ENCODE measurements at places on chromosomes 1 and 21.

DNA sequence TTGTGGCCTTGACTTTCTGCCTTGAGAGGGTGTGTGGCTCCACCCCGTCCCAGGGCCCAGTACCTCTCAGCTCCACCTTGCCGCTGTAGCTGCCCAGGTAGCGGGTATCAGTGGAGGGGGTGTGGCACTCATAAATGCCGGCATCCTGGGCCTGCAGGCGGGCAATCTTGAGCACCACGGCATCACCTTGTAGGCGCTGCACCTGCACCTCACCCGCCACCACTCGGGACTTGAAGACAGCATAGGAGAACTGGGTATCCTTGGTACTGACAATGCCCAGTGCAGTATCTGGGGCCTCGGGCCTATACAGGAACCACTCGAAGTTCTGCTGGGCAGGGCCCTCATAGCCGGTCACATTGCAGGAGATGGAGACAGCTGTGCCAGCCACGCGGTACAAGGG lies 3.6 kb downstream of the IGSF8 start:
- no peak for DNase-seq

GRCh38 chr21:41011951-41012366 lies 156.0 kb upstream of the BACE2 start:
- no peak for DNase-seq

DNA sequence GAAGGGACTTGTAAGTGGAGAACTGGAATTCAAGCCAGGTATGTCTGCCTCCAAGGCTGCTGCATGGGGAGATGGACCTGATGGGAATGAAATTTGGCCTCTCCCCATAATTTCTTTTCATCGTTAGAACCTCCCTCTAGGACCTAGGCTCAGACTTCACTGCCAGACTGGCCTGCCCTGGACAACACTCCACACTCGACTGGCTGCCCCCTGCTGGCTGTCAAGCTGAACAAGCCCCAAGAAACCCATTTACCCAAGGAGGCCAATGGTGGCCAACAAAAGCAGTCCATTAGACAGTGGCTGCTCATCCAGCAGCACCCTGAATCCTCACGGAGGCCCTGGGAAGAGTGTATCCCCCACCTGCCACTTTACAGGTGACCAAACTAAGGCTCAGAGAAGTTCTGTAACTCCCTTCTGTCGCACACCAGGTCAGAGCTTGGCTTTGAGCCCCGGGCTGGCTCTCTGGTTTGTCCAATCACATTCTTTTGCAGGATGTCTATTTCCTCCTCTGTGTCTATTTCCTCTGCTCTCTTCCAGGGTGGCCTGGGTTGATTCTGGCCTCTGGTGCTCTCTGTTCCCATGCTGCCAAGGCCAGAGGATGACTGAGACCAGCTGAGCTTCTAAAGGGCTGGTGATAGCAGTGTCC lies 3.8 kb downstream of the RNF186 start:
- DNase-seq, result peak; percentile 21

DNA sequence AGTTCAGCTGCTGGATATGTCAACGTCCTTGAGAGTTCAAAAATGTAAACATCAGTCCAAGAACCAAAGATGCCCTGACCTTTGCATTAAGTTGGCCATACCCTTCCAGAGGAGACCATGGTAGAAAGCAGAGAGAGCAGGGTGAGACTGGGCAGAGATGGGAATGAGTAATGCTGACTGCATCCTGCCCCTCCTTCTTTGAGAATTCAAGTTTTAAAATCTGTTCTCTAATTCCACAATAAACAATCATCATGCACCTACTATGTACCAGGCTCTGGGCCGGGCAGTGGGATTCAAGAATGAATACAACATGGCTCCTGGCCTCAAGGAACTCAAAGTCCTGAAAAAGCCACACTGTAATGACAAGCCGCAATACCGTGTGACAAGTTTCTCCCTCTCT lies 3.9 kb upstream of the HAO2 start:
- no peak for DNase-seq

- no peak for DNase-seq
Measured at GRCh38 chr1:94345148-94345721, 73.0 kb upstream of the ABCD3 start.

DNA sequence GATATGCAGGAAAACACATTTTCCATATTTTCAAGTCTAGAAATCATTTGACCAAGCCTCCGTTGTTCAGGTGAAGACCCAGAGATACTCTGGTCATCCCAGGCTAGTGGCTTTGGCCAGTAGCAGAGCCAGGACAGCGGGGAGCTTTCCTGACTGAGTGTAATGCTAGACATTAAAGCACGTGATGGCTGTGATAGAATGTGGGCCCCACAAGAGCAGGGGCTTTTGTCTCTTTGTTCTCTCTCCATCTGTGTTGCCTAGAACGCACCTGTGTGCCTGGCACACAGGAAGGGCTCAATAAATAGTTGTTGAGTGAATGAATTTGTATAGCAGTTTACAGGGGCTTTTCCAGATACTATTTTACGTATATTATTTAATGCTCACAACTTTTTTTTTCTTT lies 9.0 kb upstream of the CORT start:
- DNase-seq, result no peak

DNA sequence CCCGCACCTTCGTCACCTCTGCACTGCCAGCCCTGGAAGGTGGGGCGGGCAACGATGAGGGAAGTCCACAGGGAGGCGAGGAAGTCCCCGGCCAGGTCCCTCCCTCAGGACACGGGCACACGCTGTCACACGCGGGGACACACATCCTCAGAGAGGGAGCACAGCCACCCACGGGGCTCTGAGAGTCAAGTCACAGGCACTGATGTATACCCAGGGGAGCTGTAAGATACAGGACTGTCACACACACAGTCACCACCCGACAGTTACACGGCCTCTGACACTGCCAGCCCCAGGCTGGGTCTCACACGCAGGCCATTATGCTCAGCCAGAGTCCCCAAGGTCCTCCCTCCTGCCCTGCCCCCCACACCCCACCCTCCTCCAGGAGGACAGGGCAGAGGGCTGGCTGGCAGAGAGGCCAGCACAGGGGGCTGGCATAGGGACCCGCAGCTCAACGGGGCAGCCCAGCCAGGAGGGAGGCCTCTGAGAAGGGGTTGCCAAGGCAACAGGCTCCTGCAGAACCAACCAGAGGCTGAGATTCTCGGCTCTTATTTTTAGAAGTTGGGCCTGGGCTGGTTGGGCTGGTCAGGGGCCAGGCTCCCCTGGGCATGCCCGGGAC lies 17.7 kb upstream of the ADGRB2 start:
- DNase-seq, result no peak

DNA sequence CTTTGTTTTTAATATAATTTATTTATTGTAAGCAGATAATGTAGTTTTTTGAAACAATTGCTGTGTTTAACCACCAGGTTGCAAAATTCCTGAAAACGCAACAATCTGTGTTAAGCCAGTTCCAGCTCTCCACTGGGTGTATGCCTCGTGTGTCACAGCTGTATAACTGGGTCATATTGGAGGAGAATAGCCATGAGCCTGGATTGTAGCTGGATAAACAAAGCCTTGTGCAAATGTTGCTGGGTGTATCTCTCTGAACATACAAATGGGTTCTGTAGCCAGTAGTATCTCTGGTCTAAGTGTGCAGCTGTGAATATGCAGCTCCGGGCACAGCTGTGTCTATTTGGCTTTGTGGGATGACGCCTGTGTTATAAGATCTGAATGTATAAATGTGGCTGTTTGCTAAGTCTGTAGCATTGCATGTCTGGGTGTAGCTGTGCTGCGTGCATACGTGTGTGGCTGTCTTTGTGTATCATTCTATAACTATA lies 2.8 kb downstream of the TCEA3 start:
- no peak for DNase-seq

- DNase-seq, result peak; percentile 9
Measured at GRCh38 chr1:221837896-221838295, 96.0 kb upstream of the DUSP10 start.

DNA sequence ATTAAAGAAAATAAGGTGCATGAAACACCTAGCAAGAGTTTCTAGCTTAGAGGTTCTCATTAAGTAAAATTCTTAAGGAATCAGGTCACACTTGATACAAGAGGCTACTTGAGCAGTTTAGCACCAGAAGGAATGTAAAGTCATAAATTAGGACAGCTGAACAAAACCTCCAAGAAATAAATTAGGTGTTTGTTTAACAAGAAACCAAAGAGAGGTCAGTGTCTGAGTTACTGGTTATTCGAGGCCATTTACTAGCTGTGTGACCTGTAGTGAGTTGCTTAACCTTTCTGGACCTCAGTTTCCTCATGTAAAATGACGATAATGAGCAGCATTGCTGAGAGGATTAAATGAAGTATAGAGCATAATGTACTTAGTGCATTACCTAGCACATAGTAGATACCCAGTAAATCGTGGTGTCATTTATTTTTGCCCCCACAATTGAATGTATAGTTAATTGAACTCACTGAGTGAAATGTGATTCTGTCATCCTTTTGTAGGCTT lies 908 bp upstream of the ELK4 start:
- peak; percentile 2 for DNase-seq

- no peak for DNase-seq
Measured at GRCh38 chr1:161285521-161285920, 24.2 kb downstream of the MPZ start.

DNA sequence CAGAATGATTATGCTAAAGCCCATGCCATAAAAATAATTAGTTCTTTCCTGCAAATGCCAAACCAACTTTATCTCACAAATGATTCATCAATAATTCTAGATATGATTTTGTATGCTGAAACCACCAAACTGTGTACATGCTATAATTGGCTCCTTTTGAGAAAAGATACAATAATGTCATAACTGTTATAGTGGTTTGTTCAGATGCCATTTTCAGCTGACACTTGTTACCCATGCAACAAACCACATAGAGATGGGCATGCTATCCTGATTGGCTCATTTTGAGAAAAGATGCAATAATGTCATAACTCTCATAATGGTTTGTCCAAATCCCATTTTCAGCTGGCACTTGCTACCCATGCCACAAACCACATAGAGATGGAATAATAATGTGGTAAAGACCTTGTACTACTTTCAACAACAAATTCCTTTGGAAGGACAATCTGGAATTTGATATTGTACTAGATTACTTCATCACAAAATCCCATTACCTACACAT lies 283.8 kb downstream of the TPR start:
- DNase-seq, result no peak

GRCh38 chr1:12617901-12618660 lies at the start of gene DHRS3:
DHRS3 (minus strand) TSS chr1:12618210; CDS start chr1:12617348, 862 bp downstream.
- DNase-seq, result peak; percentile 68

DNA sequence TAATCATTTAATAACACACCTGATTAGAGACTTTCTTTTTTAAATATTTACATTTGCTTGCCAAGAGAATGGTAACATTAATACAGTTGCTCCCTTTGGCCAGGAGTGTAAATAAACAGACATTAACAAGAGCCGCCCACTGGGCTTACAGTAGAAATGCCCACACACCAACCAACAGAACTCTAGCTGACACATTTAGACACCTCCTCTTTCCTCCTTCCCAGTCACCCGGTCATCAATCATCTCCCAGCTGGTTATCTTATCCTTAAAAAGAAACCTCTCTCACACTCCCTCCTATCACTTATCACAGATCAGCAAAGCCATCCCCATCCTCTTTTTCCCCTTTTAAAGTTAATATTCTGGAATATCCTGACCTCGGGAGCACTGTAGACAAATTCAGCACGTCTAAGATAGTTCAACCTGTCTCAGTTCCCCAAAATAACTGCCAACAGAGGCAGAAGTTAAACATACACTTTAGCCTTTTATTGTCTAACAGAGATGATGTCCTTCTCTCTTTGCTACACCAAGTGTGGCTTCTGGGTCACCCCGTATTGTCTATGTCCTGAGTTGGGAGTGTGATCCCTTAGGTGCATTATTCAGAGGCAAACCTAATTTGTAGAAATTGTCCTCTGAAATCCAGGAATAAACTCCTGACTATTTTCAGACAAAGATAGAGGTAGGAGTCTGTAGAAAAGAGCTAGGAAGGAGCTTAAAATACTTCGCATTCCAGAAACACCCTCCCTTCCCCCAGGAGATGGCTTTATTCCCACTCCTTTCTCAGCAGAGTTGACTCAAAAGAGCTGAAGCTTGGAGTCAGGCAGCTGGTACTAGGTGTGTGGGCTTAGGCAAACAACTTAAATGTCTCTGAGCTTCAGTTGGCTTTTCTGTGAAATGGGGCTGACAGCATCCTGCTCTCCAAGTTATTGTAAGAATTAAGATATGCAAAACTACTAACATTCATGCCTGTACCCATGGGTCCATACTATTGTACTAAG lies 8.8 kb downstream of the MYCL start:
- DNase-seq, result no peak

DNA sequence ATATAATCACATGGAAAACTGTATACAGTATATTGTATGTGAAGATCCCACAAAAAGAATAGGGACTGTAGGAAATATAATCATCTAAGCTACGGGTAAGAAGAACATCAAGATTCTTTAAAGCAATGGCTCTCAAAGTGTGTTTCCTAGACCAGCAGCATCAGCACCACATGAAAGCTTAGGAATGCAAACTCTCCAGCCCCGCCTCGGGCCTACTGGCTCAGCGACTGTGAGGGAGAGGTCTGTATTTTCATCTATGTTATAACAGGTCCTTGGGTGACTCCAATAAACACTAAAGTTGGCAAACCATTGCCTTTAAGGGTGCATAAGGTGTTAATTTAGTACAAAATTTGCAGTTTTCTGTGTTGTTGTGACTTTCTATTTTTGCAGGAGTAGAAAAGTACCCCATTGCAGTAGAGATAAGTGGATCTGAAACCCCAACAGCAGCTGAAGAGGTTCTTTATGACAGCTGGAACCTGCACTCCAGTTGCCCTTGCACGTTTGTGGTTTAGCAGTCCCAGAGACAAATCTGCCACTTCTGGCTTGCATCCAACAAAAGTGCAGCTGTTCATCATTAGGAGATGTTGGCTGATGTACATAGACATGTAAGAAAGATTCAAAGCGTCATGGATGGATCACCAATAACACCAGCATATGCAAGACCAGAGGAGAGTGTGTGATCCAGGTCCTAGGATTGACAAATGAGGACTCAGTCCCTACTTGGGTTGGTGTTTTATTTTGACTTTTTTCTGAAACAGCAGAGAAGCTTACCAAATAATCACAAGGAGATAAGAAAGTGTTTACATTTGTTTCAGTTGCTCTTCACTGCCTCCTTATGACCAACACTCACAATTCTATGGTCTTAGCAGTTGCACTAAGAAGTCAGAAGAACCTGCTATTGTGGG lies 15.9 kb upstream of the IFNAR1 start:
- peak; percentile 36 for DNase-seq

DNA sequence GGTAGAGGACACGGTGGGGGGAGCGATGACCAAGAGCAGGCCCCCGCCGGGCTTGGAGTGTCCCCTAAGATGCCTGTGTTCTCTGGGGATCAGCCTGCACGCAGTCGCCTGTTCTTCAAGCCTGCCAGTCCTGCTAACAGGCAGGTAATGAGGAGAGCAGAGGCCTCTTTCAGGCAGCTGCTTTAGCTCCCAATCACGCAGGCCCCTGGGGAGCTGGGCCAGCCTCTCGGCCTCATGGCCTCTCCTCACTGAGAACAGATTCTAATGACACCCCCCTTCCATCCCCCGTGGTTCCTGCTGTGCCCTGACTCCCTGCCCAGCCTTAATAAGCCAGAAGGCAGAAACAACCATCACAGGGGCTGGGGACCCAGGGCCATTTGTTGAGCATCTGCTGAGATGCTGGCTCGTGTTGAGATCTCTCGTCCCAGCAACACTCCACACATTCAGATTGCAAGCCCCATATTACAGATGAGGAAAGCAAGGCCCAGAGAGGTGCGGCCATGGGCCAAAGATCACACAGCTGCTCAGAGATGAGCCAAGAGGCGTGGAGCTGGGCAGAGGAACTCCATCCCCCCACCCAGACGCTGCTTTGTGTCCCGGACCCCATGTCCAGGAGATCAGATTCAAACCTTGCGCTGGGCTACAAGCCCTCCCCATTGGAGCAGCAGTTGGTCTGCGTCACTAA lies 71.6 kb upstream of the CASZ1 start:
- no peak for DNase-seq

- no peak for DNase-seq
Measured at GRCh38 chr1:231938711-231939110, 312.1 kb downstream of the DISC1 start.

Data from central memory CD4-positive, alpha-beta T cell (primary cell).